ENCODE measurements at places on chromosomes 12 and 14.

- DNase-seq: no peak
These were observed 43.6 kb upstream of the NAA30 start for GRCh38 chr14:57346741-57347140.

DNA sequence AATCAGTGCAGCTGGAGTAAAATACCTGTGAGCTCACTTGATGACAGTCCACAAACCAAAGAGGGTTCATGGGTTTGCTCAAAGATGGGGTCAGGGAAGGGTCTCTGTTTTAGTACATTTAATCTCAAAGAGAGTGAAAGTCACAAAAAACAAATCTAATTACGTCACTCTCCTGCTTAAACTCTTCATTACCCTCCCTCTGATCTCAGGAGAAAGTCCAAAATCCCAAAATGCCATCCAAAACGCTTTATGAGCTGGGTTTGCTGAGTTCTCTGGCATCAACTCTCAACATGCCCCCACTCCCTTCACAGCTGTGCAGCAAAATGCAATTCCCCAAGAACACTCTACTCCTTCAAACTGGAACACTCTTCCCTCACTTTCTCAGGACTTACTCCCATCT lies 40.4 kb upstream of the LGR5 start:
- no peak for DNase-seq

DNA sequence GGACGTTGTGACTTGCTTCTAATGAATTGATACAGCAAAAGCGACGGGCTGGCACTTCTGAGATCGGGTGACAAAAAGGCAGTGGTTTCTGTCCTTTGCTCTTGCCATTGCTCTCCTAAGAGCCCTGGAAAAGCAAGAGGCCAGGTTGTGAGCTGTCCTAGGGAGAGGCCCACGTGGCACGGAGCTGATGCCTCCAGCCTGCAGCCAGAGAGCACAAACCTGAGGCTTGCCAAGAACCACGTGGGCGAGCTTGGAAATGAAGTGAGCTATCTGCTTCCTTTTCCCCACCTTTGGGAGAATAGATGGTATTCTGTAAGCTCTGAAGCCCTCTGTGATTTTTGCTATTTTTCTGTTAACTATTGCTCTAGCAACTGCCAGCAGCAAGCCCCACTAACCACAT lies 26.4 kb upstream of the NOS1 start:
- DNase-seq: no peak

- no peak for DNase-seq
These were observed 44.4 kb downstream of the ANO6 start for GRCh38 chr12:45260104-45260815.

DNA sequence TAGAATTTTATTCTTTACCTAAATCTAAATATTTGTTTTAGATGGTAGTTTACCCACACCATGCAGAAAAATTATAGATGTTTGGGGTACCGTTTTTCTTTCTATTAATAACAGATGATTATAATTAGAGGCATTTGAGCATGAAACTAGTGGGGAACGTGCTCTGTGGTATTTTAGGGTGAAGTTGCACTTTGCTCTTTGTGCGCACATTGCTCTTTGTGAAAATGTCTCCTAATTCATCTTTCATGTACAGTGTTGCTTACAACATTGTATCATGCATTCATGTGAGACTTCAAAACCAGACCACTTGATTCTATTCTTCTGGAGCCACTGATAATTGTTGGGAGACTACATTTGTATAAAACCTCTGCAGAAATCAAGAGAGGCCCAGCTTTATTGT lies 449.1 kb upstream of the RGS6 start:
- no peak for DNase-seq
